ENCODE measurements at places on chromosomes 5 and 9.

DNA sequence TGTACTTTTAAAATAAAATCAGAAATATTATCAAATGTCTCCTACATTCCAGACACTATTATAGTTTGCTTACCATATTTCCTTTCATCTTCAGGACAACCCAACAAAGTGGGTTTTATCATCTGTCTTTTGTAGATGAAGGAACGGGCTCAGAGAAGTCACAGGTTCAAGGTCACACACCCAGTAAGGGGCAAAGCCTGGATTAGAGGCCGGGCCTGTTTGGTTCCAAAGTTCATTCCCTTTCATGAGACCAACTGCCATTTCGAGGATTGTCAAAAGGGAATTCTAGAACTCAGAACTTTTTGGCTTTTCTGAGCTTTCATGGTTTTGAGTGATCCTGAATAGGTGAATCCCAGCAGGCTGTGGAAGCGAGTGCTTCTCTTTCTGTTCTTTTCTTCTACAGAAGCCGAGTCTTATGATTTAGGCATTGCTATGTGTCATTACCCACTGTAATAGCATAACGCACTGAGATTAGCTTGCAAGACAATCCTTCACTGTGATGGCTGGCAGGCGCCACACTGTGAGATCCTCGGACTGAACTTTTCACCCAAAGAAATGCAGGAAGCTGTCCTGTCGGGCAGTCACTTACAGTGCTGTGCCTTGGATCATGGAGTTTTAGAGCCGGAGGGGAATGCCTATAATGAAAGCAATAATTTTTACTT lies 43.8 kb upstream of the ANKH start:
- peak; percentile 53 for DNase-seq

DNA sequence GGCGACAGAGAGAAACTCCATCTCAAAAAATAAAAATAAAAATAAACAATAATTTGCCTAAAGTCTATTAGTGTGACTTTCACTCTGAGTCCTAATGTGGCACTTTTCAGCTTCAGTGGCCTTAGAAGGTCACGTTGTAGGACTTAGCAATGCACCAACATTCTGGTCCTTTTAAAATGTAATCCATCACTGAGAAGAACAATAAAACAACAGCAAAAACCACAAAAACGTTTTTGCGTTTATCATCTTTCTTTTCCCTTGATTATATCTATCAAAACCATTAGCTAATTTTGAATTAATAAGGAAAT lies 190.1 kb upstream of the ZNF608 start:
- no peak for DNase-seq

DNA sequence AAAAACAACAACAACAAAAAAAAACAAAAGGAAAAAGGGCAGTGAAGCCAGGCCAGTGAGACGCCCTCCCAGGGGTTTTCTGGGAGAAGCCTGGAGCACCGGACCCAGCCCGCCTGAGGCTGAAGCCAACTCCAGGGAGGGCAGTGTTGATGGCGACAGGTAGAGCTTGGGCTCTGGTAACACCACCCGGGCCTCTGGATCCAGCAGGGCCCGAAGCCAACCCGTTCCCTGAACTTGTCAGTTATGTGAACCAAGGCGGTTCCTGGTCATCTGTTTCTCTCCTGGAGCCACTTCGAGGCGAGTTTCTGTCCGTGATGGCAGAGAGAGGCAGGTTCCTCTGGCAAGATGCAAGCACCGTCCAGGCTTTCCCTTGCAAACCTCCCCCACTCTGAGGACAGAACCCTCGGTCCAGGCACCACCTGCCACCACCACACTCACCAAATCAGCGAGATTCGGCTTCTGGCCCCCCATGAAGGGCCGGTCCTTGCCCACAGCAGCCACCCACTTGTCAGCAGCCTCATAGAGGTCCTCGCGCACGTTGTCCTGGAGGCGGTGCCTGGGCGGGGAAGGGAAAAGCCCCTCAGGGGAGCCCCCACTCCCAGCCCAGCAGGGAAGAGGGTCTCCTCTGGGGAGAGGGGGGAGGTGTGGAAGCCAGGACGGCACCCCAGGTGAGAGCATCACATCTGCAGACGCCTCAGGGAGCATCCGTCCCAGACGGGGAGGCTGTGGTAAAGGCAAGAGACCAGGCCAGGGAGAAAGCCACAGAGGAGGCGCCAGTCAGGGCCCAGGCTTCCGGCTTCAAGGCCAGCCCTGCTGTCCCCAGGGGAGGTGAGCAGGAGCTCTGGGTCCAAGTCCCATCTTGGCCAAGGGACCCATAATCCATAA lies 5.4 kb downstream of the PTGES2 start:
- no peak for DNase-seq

DNA sequence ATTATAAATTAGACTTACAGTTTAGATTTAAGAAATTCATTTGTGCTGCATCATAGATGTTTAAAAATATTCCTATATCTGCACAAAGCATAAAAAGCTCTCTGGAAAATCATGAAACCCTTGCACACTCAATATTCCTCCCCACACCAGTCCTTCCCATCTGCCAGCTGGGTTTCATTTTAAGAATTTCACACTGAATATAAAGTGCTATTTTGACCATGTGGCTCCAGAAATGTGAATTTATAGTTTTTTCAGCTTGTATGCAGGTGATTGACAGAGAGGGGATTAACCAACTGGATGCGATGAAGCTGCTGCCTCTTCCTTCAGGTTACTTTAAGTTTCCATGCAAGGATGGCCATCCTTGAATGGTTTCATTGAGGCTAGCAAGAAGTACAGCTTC lies 346.3 kb downstream of the NDUFS4 start:
- no peak for DNase-seq

- DNase-seq: no peak
Measured at GRCh38 chr9:14453286-14453685, 139.3 kb upstream of the NFIB start.

- no peak for DNase-seq
Measured at GRCh38 chr5:158487664-158488063, 612.1 kb downstream of the EBF1 start.

- no peak for DNase-seq
Measured at GRCh38 chr5:153938191-153938842, 100.4 kb downstream of the FAM114A2 start.

- no peak for DNase-seq
Measured at GRCh38 chr9:33686942-33687341, 108.4 kb upstream of the PRSS3 start.

DNA sequence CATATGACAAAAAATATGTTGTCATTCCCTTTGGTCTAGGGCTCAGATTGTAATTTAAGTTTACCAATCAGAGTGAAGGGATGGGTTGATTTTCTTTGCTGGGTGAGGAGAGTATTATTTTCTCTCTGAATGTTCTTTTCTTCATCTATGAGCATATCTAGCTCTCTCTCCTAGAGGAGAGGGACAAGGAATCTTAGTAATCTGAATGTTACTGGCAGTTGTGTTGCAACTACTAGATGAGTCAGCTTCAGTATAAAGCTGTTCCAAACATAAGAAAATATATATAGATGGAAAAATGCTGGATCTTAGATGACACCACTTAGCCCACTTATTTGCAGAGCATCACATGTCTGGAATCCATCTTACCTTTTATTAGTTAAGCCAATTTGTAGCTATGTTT lies 259.3 kb downstream of the TUSC1 start:
- DNase-seq: peak; percentile 3

DNA sequence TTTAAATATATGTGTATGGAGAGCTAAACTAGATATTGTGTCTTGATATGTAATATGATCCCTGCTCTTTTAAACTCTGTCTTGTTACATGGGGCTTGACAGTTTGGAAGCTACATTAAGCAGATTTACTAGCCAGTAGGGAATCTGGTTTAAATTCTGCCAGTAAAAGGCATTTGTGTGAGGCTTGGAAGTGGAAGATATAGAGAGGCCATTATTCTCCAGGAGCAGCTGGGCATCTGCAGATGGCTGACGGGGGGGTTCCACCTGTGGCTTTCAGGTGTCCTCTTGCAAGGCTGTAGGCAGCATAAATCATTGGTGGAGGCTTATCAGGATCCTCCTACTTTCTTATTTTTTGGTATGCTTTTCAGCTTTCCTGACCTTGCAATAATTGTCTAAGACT lies 179.1 kb upstream of the FBXL7 start:
- no peak for DNase-seq

GRCh38 chr5:107154593-107154992 lies 516.1 kb downstream of the EFNA5 start:
- DNase-seq: no peak

DNA sequence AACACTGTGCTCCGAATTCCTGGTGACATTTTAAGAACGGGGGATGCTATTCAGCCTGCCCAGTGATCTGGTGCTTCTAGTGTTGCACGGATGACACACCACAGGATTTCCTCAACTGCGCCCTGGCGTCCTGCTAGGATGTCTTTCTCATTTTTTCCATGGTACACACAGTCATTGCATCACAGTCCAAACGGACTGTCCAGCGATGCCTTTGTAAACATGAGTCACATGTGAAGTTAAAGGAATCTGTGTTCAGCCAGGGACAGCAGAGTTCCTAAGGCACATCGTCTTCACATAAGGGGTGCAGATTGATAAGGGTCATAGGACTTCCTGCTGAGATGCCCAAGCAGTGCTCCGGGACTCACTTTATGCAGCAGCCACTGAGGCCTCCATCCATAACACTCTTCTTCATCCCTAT lies 9.3 kb upstream of the PTPN3 start:
- DNase-seq: peak; percentile 96

DNA sequence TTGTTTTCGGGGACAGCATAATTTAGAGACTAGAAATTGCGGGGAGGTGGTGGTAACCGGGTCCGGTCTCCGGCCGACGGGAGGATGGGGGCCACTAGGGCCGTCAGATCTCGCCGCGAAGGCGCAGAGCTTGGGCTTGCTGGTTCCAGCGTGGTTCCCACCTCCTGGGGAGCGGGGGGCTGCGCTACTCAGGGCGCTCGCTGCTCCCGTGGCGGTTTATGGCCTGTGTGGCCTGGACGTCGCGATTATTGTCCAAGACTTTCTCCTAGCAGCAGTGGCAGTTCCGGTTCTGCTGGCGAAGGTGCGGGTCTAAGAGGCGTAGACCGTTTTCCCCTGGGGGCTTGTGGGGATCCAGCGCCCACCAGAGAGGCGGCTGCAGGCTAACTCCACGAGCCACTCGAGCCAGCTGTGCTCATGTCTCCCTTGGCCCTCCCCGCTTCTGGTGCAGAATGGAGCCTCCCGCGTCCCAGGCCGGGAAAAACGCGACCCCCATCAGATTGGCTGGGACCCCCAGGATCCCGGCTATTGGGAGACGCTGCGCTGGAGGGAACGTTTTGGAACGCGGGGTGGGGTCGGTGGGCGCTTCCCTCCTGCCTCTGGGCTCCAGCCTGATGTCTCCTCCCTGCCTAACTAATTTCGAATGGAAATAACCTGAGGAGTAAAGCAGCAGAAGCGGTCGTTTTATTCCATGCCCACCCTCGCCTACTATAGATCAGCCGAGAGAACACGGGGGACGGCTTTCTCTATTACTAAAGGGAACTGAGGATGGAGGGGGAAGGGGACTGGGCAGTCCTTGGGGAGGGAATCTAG lies 87.1 kb downstream of the ENTREP1 start:
- no peak for DNase-seq

DNA sequence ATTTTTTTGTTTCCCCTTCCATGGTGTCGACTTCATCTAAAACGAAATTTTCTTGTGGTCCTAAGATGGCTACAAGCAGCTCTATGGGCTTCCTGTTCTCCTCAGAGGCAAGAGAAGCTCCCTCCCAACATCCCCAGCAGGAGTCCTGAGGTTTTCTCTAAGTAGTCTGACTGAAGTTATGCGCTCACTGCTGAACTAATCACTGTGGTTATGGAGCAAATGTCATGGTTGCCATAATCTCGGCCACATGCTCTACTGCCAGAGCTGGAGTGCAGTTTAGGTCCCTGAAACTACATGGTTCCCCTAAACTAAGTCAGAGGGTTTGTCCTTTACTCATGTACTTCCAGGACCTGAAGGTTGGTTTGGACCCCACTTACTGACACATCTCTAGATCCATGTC lies 68.0 kb upstream of the MAMDC2 start:
- no peak for DNase-seq

DNA sequence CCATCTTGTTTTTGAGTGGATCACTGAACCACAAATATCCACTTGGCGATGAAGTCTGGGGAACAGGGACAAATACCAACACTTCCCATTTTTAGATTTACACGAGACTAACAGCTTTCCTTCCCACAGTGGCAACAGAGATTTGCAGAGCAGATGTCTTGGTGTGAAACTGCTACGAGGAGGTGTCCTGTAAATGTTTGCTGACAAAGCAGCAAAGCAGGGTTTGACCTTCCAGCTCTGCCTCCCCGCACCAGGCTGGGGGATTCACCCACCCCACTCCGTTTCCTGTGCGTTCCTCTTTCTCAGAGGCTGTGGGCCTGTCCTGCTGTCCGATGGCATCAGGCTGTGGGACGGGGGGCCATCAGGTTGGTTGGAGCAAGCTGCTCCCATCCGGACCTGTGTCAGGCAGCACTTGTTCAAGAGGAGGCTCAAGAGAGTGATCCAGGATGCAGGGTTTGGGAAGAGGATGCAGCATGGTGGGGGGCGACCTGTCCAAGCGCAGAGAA lies 693 bp upstream of the RGS3 start:
- no peak for DNase-seq

GRCh38 chr9:112371060-112371459 lies 8.8 kb upstream of the HSDL2 start:
- no peak for DNase-seq

- no peak for DNase-seq
Measured at GRCh38 chr5:141785135-141785534, 93.1 kb downstream of the PCDH1 start.

DNA sequence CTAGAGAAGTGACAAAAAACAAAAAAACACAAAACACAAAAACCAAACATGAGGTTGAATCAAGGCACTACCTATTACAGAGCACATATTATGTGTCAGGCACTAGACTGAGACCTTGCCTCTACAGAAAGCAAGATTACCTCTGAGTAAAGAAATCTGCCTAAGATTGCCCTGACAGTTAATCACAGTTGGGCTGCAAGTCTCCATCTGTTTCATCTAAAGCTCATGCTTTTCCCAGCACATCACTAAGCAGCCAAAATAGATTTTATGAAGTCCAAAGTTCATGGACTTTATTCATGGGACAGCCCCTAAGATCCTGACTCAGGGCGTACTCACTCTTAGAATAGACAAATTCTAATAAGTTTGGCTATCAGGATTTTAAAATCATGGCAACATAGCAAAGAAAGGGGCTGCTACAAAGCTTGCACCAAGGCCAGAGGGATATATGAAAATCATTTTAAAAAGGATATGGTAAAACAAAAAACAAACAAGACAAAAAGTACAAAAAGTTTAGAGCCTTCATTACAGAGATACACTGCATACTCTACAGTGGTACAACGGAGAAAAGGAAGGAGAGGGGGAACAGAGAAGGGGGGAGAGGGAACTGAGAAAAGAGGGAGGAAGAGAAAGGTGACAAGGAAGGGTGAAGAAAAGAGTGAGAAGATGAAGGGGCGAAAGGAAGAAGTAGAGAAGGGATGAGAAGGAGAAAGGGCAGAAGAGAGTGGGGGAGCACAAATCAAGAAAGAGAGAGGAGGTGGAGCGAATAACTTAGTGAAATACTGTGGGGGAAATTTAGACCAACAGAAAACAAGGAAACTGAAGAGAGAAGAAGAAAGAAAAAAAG lies 58.2 kb downstream of the RICTOR start:
- peak; percentile 56 for DNase-seq

- no peak for DNase-seq
Measured at GRCh38 chr5:116306846-116307245, 222.0 kb downstream of the COMMD10 start.

GRCh38 chr5:88685591-88686541 lies 197.1 kb downstream of the MEF2C start:
- DNase-seq: no peak

Measured in cardiac fibroblast (primary cell).